ENCODE measurements at places on chromosomes 6 and 20.
A peak's percentile ranks its signal among the peaks of the same experiment; 100 is the strongest.

- peak; percentile 90 for DNase-seq
Measured at GRCh38 chr20:33443512-33444239, at the start of gene SNTA1. Gene SNTA1, minus strand, starts transcription at chr20:33443763. Its CDS starts 143 bp downstream, at chr20:33443620.

DNA sequence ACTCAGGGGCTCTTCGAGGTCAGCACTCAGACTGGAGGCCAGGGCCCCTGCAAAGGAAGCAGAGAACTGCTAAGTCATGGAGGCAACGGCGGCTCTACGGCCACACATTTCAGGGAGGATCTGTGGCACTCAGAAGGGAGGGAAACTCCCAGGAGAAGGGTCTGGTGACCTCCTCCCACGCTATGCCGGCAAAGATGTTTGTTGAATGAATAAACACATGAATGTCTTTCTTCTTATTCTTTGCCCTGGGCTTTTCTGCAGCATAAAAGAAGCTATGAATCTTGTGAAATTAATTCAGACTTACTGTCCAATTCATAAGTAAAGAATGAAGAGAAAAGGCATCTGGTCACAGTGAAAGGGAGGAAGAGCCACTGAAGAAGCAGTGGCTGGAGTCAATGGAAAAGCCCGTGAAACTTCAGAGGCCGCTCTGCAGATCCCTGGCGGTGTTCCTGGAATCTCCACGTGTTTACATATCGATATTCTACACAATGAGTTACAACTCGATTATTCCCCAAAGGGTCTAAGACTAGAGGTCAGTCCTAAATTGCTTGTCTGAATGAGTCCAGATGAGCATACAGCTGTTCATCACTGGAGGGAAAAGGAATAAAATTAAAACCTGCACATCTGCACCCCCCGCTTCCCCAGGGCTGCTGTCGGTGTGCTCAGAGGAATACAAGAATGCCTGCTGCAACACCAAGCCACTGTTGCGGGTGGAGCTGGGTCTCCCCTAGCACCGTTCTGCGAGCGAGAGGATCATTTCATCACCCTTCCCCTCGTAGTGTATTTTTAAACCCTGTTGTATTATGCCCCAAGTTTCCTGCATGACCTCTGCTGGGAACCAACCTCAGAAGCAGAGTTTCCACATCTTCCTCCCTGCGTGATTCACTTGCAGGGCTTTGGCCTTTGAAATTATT is 25.6 kb downstream of the INSM1 start:
- DNase-seq = no peak

DNA sequence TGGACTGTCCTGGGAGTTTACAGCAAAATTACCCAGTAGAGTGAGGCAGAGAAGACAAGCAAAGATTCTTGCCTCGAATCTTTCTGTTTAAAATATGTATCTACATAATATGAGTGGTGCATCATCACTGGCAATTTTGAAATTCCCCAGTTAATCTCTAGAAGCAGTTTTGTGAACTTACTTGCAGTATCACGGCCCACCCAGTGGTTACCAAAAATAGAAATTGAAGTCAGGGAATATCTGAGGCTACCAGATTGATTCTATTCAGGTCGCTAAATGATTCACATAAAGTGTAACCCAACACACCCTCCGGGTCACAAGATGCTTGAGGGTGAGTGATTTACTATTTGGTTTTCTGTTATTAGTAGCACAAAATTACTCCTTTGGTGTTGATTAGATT is 111.9 kb downstream of the PPP1R14C start:
- no peak for DNase-seq

GRCh38 chr20:50309280-50309763 is 118.7 kb downstream of the CEBPB start:
- no peak for DNase-seq

- no peak for DNase-seq
Measured at GRCh38 chr20:62688855-62689460, 19.7 kb upstream of the NTSR1 start.
